ENCODE measurements at places on chromosomes 12 and 14.

DNA sequence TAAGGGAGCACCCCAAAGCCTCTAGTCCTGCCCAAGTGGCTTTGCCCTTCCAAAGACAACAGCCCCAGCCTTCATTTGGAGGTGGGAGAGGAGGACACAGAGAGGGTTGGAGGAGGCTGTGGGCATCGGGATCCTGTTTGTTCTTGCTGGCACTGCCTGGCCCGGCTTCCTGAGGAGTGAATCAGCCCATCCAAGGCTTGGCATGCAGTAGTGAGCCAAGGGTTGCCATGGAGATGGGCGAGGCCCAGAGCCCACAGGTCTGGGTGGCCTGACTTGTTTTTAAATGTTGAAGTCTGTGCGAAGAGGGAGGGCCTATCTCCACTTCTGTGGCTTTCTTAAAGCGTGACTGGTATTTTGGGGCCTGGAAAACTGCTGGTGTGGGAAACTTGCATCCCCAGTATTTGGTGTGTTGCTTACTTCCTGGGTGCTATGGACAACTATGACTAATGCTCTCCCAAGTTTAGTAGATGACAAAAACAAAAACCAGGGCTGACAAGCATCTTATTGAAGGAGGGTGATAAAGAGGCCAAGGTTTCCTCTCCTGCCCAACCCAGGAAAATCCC lies 15.8 kb downstream of the CD9 start:
- DNase-seq = no peak

GRCh38 chr12:123963821-123964220 lies 8.8 kb downstream of the CCDC92 start:
- no peak for DNase-seq

DNA sequence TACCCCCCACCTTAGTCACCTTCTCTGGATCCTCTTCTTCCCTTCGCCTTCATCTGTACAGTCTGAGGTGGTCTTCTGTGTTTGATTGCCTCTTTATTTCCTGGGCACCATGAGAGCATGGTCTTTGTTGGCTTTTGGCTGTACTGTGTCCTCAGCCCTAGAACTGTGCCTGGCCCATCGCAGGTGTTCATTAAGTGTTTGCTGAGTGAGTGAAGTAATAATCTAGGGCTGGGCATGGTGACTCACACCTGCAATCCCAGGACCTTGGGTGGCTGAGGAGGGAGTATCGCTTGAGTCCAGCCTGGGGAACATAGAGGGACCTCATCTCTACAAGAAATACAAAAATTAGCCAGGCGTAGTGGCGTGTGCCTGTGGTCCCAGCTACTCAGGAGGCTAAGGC lies 13.9 kb downstream of the ALDH2 start:
- no peak for DNase-seq

DNA sequence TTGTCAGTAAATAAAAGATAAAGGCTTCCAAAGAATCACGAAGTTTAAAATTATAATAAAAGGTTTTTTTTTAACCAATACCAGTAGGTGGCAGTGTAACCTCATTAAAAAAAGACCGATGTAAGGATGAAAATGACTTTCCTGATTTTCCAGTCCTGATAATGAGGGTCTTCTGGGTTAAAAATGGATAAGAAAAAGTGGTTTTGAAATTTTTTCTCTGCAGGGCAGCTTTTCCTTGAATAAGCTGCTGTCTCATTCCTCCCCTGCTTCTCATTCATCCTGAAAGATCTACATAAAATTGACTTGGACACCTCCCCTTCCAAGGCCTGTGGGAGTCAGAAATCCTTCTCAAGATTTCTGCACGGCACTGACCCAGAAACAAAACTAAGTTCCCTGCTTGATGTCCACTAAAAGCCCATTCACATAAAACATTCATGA lies 58.9 kb upstream of the FBXO33 start:
- DNase-seq = no peak

DNA sequence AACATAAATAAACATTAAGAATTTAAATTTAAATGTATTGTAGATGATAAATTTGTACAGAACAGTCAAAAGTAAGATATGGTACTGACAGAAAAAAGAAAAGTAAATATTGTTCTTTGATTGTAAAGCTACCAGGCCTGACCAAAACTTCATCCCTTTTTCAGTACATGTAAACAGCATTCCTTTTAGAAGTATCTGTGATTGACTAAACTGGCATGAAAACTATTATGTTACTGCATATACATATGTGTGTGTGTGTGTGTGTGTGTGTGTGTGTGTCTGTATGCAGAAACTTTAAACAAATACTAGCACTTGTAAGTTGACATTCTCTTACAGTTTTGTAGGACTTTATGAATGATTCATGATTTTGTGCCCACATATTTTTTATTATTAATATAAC lies 270.9 kb downstream of the C12orf50 start:
- DNase-seq = no peak

- peak; percentile 56 for DNase-seq
Observed at GRCh38 chr14:55125403-55125802, 3.6 kb upstream of the LGALS3 start.

DNA sequence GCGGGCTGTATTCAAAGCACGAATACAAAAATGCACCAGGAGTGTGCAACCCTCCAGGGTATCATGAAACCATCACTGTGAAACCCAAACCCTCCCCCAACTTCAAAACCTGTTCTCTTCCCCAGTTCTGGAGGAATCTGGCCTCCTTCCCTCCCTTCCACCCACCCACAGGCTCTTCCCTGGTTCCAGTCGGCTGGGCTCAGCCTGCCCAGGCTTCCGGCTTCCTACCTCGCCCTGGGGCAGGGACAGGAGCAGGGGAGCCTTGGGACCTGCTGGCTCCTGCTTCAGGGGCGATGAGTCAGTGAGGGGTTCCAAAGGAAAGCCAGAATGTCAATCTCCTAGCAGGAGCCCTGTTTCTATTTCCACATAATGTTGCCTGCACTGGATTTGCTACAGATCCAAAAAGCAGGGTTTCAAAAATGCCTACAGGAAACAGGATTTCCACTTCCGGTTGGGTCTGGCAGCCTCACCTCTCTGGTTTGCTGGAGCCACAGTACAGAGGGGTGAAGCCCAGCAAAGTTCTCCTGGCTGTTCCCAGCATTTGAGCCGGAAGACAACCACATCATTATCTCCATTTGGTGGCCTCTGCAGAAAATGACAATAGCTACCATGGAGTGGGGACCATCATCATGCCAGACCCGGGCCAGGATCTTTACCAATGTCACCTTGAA lies 278.3 kb downstream of the DPF3 start:
- DNase-seq = no peak

- no peak for DNase-seq
Observed at GRCh38 chr14:99570544-99571302, 33.3 kb downstream of the CCDC85C start.

GRCh38 chr12:12817616-12818015 lies 4.5 kb downstream of the DDX47 start:
- DNase-seq = no peak

GRCh38 chr14:34920339-34920738 lies 45.2 kb upstream of the BAZ1A start:
- no peak for DNase-seq

DNA sequence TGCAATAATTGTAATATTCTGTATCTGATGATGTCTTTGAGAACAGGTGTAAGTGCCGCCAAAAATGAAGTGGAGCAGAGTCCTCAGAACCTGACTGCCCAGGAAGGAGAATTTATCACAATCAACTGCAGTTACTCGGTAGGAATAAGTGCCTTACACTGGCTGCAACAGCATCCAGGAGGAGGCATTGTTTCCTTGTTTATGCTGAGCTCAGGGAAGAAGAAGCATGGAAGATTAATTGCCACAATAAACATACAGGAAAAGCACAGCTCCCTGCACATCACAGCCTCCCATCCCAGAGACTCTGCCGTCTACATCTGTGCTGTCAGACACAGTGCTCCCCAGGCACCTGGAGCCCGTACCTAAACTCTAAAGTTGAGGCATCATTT lies 268.7 kb downstream of the DAD1 start:
- DNase-seq = no peak

DNA sequence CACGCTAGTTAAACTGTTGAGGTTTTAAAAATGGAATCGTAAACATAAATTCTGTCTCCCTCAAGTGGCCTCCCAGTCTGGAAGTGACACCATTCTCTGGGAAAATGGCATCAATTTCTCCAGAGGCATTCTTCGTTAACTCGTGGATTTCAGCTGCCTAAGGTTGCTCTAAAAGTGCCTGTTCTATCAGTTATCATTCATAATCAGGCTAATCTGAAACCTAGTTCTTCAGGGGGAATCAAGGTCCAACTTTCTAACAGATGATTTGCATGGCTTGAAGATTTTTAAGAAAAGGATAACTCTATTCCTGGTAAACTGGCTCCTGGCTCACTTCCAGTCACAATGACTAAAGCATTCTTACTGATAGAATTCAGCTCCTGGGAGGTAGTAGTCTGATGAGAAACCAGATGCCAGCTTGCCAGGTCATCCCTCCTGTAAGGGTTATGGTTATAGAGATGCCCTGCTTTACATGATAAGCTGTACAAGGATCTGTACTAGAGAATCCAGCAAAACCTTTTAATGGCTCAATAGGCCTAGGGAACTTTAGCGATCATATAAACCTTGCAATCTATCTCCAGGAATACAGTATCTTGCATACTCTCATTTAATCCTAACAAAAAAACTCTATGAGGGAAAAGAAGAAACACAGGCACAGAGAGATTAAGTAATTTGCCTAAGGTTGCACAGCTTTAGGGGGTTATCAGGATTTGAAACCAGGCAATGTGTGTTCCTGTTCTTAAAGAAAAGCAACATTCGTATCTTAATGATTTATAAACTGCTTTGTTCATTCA lies 1.5 kb downstream of the L3HYPDH start:
- no peak for DNase-seq

GRCh38 chr12:53345486-53346188 lies 9.5 kb upstream of the SP7 start:
- no peak for DNase-seq

GRCh38 chr12:124720004-124720680 lies 143.5 kb downstream of the SCARB1 start:
- no peak for DNase-seq

DNA sequence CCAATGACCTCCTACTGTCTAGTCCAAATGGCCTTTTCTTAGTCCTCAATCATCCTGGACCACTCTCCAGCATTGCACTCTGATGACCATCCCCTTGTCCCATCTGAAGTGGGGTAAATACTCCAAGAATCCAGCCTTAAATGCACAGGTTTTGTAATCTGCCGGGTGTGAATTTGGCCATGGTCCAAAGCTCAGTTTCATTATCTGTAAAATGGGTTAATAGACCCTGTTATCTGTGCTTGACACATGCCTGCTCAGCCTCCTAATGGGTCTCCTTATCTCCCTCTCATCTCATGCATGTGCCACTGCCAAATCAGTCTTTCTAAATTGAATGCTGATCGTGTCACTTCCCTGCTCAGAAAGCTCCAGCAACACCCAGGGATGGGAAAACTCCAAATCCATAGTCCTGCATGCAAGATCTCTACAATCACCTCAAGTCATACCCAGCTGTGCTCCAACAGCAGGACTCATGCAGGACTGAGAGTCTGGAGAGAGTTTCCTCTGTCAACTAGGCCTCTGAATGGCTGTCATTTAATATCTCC lies 22.3 kb downstream of the LGR5 start:
- no peak for DNase-seq

DNA sequence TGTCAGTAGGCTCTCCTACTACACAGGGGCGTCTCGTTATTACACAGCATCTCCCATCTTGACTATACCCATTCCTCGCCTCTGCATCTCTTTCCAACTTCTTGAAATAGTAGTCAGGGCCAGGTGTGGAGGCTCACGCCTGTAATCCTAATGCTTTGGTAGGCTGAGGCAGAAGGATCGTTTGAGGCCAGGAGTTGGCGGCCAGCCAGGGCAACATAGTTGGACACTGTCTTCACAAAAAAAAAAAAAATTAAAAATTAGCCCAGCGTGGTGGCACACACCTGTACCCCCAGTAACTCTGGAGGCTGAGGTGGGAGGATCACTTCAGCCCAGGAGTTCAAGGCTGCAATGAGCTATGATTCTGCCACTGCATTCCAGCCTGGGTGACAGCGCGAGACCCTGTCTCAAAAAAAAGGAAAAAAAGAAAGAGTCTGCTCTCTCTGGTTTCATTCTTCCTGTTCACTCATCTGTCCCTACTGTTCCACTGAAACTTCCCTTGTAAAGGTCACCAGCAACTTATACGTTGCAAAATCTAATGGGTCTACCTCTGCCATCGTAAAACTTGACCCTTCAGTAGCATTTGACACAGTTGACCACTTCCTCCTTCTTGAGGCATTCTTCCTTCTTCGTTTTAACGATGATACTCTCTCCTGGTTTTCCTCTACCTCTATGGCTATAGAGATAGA lies 41.0 kb upstream of the PTGR2 start:
- DNase-seq = no peak

- DNase-seq = no peak
Observed at GRCh38 chr14:52327374-52328226, 13.5 kb downstream of the PTGER2 start.

- no peak for DNase-seq
Observed at GRCh38 chr12:8546591-8546990, 5.9 kb upstream of the CLEC4E start.

Data from activated CD4-positive, alpha-beta memory T cell treated with anti-CD3 and anti-CD28 coated beads, Interleukin-2, amount 10 ng/mL, durations not matched to agents 7 days and 5 days (primary cell).